ENCODE measurements at places on chromosomes 7 and 10.

GRCh38 chr10:31959461-31960173 lies 31.0 kb upstream of the ARHGAP12 start:
- no peak for DNase-seq

DNA sequence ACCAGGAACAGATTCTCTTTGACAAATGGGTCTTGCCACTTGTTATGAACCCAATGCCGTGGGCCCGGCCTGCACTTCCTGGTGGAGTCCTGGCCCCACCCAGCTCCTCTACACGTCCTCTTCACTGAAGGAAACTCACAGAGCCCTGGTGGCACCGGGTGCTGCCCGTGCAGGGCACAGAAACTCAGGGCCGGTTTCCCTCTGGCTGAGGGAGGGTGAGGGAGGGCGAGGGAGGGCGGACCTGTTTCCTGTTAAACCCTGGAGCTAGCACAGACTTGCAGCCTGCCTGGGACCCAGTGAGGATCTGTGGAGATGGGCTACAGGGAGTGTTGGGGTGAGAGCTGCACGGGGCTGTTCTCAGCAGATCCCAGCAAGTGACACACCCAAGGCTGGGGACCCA lies 596.3 kb downstream of the PTPRN2 start:
- DNase-seq = no peak

DNA sequence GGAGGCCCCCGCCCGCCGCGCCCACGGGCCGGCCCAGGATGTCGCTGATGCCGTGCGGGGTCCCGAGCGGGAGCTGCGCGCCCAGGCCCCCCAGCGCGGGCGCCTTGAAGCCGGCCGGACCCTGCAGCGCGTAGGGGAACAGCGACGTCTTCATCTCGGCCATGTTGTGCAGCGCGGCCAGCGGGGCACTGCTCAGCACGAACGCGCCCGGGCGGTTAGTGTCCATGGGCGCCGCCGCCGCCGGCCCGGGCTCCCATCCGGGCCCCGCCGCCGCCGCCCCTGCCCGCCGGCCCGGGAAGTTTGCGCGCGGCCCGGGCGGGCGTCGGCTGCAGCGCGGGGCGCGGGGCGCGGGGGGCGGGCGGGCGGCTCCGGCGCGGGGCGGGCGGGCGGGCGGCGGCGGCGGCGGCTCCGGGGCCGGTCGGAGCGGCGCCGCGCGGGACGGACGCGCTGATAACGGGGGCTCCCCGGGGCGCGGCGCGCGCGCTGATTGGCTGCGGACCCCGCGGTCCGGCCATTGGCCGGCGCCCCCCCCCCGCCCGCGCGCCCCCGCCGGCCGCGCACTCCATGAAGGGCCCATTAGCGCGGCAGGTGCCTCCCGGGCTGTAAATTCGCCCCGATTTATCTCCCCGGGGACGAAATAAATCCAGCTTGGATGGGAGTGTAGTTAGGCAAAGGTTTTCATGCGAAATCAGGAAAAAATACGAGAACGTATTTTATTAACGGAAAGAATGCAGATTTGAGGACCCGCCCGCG lies at the start of gene NKX6-2:
Gene NKX6-2 (minus strand): TSS at position 425 of the 753 bp plus-strand sequence. CDS start 199 bp downstream, at position 226.
- DNase-seq = no peak

DNA sequence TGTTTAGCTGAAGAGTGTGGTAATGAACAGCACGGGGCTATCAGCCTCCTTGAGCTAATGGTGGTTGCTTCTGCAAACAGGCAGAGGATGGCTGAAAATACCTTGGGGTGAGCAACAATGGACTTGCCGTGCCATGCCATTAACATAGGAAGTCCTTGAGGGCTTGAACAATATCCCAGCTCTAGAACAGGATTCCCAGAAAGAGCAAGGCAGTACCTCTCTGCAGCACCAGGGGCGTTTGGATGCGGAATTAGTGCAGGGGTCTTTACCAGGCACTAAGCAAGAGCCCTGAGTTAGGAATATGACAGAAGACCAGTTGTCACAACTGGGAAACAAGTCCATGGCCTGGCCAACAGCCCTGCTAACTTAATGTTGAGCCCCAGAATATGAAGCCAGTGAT lies 143.2 kb upstream of the COBL start:
- DNase-seq = no peak

- DNase-seq = no peak
Measured at GRCh38 chr10:17586821-17587234, 30.3 kb downstream of the HACD1 start.

- no peak for DNase-seq
Measured at GRCh38 chr10:49610114-49610457, at the start of gene SLC18A3. Gene SLC18A3 (plus strand): TSS chr10:49610310. CDS start chr10:49610741, 431 bp downstream.

DNA sequence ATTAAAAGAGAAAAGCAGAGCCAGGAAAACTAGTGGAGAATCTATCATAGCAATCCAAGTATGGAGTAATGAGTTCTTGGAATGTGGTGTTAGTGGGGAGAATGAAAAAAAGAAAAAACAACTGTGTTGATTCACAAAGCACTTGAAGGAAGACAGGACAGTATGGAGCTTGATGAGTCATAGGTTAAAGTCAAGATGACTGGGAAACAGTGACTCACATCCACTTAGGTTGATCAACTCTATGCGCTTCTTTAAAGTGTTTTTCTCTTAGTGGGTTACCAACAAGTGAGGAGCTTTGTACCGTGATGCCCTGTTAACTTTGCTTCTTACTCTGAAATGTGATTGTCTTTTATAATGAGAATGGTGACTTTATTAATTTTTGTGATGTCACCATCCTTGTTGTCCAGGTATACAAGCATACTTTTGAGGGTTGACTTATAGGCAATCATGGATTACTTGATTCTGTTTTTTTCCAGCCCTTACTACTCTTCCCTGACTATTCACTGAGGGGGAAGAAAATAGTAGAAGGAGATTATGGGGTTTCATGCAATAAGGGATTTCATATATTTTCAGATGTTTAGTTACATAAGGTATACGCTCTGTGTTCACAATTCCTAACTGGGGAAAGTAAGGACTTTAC lies 32.1 kb upstream of the MDFIC start:
- DNase-seq = no peak

DNA sequence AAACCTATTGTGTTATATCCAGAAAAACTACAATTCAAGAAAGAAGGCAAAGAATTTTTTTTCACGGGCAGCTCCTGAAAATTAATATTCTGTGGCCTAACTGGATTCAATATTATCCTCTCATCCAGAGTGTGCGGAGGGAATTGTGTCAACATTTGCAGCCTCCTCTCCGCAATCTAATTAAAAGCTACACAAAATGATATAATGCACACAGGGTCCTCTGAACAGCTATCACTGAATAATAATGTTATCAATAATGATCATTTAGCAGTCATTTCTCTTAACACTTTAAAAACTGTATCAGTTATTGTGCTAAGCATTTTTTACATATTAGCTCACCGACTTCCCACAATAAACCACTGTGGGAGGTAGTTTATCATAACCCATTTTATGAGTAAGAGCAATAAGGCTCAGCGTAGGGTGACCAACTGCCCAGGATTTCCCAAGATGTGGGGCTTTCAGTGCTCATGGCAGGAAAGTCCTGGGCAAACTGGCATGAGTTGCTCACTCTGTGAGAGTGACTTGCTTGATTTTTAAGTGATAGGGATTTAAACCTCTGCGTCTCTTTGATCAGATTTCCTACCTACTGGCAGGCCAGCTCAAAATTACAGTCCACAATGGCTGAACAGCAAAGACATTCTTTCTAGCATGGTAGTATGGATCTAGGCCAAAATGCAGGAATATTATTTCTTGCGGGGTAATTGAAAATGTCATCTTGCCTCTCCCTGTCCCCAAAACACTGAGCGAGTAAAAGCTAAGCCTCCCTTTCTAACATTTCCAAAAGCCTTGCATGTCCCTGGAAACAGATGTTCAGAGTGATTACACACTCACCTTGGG lies 65.7 kb downstream of the AOAH start:
- DNase-seq = no peak

DNA sequence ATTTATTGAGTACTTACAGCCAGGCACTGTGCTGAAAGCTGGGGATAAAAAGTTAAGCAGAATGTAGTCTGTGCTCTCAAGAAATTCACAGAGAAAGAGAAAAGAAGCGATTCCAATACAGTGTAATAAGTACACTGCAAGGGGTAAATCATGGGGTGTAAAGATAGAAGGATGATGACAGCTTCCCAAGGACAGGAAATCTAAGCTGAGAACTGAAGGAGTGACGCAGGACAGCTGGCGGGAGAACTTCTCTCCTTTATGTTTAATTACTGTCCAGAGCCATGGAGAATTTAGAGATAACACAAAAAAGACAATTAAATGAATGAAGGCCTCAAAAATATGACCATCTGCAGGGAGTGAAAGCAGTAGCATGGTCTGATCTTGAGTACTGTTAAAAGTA lies 34.8 kb downstream of the C7orf33 start:
- no peak for DNase-seq

DNA sequence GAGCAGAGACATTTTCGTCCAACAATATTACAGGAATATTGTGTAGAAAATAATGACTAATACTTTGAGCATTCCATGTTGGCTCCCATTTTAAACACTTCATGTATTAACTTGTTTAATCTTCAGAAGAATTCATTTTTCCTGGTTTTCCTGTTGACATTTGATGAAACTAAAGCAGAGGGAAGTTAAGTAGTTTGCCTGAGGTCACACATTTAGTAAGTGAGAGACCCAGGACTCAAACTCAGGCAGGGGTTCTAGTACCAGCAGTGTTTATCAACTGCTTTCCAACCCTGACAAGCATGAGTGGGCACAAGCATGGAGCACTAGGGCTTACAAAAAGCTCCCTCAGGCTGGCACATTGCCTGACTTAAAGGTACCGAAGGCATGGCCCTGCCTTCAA lies 719.1 kb downstream of the AUTS2 start:
- DNase-seq = no peak

GRCh38 chr7:116984511-116984910 lies 31.2 kb downstream of the ST7 start:
- no peak for DNase-seq

DNA sequence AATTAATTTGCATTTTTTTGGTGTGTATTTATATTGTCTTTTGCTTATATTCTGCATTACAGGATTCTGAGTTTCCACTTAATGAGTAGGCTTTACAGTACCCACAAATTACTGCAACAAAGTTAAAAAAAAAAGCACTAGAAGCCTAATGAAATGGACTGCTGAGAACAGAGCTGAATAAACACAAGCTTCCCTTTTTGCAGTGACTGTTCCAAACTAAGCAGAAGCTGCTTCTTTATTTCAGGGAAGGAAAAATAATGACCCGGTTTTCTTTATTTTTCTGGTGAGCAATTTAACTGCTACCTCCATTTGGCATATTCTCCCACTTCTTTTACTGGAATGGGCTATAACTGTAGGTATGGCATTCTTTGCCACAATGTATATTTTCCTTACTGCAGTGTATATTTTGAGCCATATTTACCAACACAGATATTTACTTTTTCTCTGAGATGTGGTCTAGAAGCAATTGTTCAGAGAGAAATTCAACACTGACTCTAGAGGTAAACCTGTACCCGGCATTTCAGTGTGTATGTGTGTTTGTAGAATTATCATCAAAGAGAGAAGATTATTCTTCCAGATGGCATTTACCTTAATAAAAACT lies 56.9 kb downstream of the HDAC9 start:
- DNase-seq = no peak
